CD4-positive, alpha-beta T cell treated with Interferon alpha-2 for 1 hour (primary cell): ENCODE measurements at places on chromosomes 5 and 9.

- DNase-seq = no peak
These were observed 95.7 kb upstream of the BASP1 start for GRCh38 chr5:17121776-17122175.

DNA sequence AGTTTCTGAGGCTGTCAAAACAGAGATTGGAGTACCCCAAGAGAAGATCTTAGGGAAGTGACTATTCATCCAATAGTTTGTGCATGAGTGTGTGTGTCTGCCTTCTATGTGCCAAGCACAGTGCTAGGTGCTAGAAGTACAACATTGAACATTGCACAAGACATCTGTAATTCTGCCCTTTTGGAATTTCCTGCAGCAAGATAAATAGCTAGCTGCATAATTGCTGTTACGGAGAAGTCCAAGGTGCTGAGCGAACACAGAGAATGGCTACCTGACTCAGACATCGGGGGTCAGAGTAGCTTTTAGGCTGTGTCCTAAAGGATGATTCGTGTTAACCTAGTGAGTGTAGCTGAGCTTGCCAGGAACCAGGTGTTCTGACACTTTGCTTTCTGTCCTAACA lies 44.8 kb downstream of the PAPPA start:
- DNase-seq = no peak

DNA sequence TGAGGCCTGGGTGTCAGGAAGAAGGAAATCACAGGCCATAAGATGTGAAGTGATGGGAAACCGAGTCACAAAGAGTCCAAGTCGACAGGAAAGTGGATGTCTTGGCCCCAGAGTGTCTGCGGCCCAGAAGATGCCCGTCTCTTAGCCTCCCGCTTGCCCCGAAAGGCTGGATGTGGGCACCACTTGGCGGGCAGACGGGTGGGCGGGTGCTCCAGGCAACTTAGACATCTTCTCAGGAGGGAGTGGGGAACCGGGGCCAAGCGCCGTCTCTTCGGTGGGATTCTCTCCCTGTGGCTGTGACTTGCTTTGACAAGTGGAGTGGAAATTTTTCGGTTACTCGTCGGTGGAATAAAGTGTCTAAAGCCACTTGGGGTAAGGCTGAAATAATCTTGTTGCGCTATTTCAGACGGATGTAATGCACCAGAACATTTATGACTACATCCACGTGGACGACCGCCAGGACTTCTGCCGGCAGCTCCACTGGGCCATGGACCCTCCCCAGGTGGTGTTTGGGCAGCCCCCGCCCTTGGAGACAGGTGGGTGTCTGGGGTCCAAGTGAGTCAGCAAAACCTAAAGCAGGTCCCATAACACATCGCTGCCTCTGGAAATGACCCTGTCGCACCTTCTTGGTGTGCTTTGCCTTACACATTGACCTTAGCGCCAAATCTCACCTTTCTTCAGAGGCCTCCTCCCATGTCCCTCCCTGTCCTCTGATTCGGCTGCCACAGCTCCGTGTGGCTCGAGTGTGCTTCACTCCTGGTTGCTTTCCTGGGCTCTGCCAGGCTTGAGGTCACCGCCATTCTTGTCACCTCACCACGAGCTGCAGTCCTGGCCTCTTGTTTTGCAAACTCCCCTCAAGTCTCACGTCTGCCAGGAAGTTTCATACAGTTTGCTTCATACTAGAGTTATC lies 20.4 kb upstream of the EXOC3 start:
- DNase-seq = no peak

DNA sequence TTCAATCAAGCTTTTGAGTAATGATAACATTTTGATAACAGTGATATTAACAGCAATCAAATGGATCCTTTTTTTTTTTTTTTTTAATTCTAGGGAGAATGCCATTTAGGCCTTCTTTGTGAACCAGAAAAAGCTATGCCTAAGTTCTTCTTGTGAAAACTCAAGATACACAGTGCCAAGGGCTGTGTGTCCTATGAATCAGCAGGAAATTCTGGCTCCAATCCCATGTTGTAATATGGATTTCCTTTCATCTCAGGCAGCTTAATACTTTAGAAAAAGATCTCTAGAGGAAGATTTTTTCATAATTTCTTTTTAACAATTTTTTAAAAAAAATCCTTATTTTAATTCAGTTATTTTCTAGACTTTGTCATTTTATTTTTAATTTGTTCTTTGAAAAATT lies 96.1 kb downstream of the NUDT12 start:
- DNase-seq = no peak

- no peak for DNase-seq
These were observed 328.4 kb downstream of the EFNA5 start for GRCh38 chr5:107342371-107342770.

- DNase-seq = no peak
These were observed 54.7 kb upstream of the SIMC1 start for GRCh38 chr5:176183321-176184074.

DNA sequence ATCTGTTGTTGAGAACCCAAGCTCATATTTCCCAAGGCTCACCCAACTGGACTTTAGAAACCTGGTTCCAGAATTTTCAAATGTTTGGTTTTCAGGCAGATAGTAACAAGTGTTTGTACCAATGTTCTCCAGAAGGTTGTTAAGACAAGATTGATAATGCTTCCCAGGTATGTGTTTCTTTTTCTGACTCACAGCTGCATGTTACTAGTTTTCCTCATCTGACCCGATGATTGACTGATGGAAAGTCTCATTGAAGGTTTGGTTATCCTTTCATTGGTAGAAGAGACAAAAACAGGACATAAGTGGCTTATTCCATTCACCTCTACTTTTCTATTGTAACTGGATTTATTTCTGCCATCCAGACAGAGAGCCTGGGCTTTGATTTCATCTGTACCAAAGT lies 10.4 kb downstream of the BASP1 start:
- no peak for DNase-seq
